ENCODE measurements at places on chromosomes 4 and X. TPM values are rescaled to one million over a fixed set of nuclear protein-coding genes. Genes with fewer than 3 reads are reported as not detected.

Gene DMP1
- not detected for total RNA-seq

- no peak for DNase-seq
These were observed 5.8 kb downstream of the MAEA start for GRCh38 chr4:1295405-1296055.

DNA sequence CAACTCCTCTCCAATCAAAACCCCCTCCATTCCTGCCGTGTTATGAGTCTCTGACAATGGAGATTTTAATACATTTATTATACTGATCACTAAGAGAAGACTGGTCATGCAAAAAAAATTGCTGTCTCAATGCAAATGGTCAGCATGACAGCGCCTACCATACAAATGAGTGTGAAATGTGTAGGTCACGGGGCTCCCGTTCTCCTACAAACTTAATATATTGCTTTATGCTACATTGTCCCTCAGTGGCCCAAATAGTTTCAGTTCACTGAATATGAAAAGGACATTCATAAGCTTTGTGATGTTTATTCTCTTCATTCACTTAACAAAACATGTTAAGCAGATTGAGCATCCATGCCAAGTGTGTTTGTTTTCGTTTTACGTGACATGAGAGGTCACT, 116.1 kb downstream of the SPANXN3 start:
- DNase-seq = no peak

DNA sequence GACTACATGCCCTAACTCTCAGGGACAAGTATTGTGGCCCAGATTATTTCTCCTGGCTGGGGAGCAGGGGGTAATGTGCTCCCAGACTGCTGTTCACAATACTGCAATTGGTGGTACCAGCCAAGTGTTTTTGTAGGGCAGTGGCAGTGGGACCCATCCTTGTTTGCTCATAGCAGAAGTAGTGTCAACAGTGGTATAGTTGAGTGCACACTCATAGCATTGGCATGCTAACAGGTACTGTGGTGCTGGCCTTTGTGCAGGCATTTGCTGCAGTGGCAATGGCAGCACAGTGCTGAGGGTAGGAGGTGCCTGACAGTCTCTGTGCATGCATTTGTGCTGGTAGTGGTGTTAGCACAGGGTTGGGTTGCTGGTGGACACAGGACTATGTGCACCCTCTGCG, 995.0 kb downstream of the SH3BGRL start:
- DNase-seq = no peak

GRCh38 chrX:16462912-16463311, 187.0 kb upstream of the S100G start:
- peak; percentile 94 for DNase-seq

GRCh38 chrX:10855845-10856244, 235.5 kb upstream of the MID1 start:
- DNase-seq = no peak

DNA sequence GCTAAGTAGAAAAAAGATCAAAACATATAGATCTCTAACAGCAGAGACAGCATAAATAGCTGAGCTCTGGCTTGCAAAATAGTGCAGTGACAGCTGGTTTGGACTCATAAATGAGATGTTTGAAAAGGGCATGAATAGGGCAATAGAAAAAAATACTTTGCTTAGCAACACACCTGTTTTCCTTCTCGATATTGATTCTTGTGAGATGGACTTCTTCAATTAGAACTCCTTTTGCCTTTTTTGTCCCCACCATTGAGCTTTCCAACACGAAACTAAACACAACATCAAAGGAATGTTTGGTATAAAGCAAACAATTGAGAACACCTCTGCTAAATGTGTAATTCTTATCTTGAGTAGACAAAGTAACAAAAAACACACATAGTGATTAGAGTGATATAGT, 726.3 kb downstream of the RAPGEF2 start:
- DNase-seq = no peak

DNA sequence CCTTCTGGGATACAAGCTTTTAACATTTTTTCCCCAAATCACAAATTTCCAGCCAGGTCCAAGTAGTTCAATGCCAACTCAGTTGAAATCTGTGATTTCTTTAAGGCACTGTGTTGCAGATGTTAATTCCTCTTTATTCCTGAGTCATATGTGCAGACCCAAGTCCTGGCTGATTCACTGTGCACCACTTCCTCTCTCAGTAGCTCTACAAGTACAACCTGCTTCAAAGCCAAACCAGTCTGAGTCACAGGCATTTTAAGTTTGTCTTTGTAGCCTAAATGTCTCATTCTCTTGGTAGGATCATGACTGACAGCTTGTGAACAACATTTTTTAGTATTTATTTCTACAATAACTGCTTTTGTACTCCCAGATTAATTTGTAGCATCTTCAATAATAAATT, 165.6 kb upstream of the S100G start:
- peak; percentile 97 for DNase-seq
